H4 (cell line): ENCODE measurements at places on chromosomes 1 and 21.
A peak's percentile ranks its signal among the peaks of the same experiment; 100 is the strongest.

DNA sequence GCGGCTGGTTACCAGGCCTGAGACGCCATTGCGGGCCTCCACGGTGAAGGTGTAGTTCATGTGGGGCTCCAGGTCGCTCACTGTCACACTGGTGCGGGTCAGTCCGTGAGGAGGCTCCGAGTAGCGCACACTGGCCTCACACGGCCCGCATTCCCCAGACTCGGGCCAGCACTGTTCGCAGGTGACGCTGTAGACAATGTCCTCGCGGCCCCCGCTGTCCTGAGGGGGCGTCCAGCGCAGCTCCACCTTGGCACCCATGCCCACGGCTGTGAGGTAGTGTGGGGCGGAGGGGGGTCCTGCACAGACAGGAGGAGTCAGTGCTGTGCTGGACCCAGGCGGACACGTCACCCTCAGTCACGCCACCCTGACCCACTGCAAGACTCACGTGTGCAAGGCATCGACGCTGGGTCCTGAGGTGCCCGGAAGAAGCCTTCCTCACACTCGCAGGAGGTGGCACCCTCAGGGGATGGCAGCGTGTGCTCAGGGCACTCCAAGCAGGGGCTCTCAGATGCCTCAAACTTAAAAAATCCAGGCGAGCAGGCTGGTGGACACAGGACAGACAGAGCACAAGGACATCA, 17.9 kb downstream of the EPHA2 start:
- DNase-seq, result no peak

DNA sequence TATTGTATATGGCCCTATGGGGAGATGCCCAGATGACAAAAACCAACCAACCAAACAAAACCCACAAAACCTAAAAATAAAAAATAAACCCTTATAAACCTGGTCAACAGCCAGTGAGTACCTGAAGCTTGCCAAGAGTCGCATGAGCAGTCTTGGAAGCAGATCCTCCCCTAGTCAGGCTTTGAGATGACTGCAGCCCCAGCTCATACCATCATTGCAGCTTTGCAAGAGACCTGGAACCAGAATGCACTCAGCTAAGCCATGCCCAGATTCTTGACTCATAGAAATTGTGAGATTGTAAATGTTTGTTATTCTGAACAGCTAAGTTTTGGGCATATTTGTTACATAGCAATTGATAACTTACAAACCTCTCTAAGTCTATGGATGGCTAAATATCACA, 326.8 kb downstream of the HLX start:
- no peak for DNase-seq

- DNase-seq, result no peak
Observed at GRCh38 chr1:184958554-184959353, 15.6 kb downstream of the NIBAN1 start.

DNA sequence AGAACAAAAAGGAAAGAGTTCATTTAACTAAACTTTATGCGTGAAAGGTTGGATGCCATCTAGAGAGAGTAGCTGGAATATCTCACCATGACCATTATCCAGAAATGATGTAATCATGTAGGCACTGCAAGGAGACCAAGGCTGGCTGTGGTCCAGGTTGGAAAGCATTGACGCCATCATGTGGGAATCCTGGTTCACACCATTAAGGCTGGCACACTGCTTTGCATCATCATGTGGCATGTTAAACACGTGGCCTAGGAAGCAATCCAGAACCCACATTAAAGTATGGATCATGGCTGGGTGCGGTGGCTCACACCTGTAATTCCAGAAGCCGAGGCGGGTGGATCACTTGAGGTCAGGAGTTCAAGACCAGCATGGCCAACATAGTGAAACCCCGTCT, 4.3 kb downstream of the ADAMTS1 start:
- DNase-seq, result peak; percentile 97

GRCh38 chr1:166418344-166418933, 251.6 kb upstream of the FAM78B start:
- no peak for DNase-seq

DNA sequence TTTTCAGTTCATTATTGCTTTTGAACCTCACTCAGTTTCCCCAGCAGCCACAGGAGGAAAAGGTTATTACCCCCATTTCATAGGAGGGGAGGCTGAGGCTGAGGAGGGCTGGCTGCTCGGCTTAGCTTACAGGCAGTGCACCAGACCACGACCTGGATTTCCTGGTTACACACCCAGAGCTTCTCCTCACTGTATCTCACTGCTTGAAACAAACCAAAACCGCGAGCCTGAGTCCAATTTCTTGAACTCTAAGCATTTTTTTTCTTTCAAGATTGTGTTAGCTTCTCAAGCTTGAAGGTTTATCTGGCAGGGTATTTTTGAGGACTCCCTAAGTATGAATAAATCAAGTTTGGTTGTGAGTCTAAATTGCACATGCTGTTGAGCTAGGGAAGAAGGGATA, 188.9 kb upstream of the EDN2 start:
- DNase-seq, result no peak

- no peak for DNase-seq
Observed at GRCh38 chr1:88647249-88647645, 36.8 kb upstream of the PKN2 start.

DNA sequence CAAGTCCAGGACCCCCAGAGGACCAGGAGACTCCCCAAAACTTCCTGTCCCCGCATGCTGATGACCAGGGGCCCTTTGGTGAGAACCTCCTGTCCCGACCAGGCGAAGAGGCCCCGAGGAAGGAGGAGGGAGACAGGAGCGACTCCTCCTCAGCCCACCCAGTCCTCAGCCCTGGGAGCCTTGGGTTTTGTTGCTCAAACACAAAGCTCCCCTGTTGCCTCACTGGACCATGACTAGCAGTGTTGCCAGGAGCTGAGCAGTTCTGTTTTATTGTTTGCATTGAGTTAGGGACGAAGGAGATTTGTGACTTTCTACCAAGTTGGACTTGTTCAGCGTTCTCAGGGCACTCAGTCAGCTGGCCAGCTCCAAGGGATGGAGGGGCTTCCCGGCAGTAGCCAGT, 10.0 kb downstream of the UMODL1 start:
- no peak for DNase-seq

DNA sequence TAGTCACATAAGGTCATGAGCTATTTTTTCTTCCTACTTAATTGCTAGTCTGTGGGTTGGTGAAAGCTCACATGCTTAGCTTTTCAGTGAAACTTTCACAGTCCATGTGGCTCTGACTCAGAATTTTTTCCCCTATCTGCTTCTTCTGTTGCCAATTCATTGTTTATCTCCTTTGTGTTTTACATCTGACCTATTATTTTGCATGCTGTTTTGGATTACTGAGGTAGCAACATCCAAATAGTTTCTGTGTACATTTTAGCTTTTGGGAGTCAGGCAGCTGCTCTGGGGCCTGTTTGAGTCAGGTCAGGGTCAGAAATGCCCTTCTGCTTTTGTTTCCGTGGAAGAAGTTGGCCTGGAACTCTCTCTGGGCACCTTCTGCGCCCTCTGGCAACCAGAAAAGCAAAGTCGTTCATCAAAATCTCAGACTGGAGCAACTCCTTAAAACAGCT, 40.0 kb downstream of the ROR1 start:
- peak; percentile 54 for DNase-seq

DNA sequence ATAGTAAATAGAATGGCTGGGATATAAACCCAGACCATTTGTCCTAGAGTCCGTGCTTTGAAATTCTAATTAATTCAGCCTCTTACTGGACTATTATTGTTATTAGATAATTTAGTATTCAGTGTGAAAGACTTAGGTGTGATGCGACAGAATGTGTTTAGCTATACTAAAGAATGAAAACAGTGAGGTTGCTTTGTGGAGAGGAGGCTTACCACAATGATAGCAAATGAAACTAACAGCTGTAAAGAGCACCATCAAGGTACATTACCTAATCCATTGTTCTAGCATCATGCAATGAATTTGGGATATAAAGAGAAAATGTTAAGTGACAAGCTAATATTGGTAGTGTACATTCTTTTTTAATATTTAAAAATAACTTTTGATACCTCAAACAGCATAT, 911.1 kb downstream of the KCNT2 start:
- DNase-seq, result no peak

GRCh38 chr1:35594005-35594760, 21.1 kb downstream of the TFAP2E start:
- no peak for DNase-seq

DNA sequence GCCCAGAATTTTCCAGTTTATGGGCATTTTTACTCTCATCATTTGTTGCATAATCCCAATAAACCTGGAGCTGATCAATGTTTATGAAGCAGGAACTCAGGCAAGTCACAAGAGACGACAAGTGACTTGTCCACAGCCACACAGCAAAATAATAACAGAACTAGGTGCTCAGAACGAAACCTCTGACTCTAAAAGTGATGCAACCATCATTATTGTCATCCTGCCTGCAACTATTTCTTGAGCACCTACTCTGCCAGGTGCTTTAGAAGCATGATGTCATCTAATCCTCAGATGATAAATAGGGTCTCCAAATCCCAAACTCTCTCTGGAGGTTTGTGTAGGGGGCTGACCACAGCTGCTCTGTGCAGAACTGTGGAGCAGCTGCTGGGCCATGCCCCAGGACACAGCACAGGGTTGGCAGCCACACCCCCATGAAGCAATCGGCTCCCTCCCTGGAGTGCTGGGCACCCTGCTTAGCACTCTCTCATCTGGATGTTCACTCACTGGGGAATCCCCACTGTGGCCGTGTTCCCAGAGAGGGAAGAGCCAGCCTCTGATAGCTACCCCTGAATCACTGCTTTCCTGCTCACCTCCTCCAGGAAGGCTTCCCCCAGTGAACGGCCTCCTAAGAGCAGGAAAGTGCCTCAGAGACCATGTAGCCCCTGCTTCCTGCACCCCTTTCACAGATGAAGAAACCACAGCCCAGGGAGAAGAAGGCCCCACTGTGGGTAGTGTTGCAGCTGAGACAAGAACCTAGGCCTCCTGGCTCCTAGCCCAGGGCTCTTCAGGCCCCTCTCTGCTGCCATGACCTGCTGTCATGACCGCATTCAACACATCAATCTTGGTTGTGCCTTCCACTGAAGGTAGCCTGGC, 2.1 kb downstream of the TTC22 start:
- DNase-seq, result no peak

DNA sequence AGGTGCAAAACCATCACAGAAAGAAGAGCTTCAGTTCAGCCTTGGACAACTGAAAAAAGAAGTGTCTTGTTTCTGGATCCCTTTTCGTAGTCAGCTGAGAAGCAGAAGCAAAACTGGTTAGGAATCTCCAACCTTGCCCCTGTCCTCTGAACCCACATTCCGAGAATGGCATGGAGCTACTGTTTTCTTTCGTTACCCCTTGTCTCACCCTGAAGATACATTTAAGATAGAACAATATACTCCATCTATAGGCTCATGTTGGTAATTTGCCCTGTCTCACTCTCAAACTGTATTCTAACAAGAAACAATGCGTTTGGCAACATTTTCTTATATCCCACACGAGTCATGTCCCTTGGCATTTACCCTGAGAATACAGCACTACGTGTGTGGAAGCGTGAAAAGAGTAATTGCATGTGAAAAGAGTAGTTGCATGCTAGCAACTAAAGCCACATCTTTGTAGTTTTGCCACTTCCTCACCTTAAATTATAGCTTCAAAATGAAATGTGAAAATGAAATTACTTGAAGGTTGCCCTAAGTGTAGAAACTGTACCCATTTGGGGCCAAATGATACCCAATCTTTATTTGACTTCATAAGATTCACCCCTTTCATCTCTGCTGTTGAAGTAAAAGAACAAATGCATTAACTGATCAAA, 5.3 kb downstream of the SLAMF7 start:
- no peak for DNase-seq
